NCI-H460 (cell line): ENCODE measurements at places on chromosomes 3 and 15. TPM values are rescaled to one million over a fixed set of nuclear protein-coding genes. Genes with fewer than 3 reads are reported as not detected.

Gene SLC9C1
- total RNA-seq, result not detected in 2 replicates

DNA sequence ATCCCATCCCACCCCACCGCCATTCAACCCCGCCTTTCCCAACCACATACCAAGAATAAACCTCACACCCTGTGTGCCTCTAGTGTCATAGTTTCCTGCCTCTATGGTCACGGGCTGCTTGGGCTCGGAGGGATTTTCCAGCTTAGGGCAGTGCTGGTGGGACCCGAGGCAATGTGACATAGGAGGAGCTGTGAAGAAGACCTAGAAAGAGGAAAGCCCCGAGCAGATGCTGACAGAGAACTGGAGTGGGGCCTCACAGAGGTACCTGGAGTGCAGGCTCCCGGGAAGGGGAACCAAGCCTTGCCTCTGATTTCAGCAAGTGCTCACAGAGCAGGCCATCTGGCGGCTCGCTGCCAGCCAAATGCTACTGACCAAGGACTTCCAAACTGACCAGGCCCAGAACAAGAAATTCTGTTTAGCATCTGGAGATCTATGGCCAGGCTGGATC, 27.5 kb downstream of the BHLHE40 start:
- DNase-seq, result no peak

DNA sequence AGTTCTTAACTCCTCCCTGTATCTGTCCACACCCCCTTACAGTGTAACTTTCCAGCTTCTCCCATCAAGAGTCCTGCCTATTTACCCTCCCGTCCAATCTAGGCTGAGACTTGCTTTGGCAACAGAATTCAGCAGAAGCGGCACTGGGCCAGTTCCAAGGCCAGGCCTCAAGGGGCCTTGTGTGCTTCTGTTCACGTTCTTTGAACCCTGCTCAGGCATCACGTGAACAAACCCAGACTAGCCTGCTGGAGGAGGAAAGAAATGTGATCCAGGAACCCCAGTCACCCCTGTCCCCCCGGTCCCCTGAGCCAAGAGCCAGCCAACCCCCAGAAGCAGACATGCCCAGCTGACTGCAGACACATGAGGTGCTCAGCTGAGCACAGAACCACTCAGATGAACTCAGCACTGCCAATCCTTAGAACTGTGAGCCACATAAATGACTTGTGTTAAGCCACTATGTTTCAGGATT, 76.1 kb upstream of the DCLK3 start:
- no peak for DNase-seq

DNA sequence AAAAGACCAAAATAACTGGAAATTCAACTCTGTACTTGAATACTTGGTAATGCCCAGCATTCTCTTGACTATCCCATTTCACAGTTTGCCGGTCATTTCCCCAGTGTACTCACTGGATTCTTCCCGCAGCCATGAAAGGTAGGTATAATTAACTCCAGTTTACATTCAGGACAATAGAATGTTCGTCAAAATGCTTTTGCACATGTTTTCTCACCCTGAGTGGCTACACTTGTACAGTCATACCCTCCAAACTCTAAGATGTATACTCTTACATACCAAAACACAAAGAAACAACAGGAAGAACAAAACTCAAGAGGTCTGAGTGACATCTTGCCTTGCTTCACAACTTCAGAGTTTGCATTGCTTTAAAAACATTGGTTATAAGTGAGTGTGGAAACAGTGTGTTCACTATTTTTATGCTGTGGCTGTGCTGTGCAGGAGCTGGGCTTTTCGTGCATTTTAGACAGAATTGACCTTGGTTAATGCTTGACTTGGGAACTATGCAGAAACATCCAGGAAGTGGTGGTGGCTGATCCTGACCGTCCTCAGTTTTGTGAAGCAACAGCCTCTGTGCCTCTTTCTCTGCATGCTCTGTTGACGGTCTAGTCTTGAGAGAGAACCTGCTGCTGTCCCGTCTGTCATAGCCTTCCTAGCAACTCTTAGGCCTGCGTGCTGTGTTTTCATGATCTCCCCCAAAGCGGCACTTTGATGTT, 90.5 kb downstream of the IGF1R start:
- DNase-seq, result no peak

DNA sequence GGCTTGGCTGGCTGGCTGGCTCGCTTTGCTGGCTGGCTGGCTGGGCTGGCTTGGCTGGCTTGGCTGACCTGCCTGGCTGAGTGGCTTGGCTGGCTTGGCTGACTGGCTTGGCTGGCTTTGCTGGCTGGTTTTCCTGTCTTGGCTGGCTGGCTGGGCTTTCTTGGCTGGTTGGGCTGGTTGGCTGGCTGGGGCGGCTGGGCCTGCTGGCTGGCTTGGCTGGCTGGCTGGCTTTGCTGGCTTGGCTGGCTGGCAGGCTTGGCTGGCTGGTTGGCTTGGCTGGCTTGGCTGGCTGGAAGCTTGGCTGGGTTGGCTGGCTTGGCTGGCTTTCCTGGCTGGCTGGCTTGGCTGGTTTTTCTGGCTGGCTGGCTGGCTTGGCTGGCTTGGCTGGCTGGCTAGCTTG, 435.6 kb downstream of the GOLGA6L6 start:
- DNase-seq, result no peak
